ENCODE measurements at places on chromosomes 2 and 18. TPM values are rescaled to one million over a fixed set of nuclear protein-coding genes. Genes with fewer than 3 reads are reported as not detected.

Gene SH3RF3
- 1.9 TPM for total RNA-seq

Gene ALKAL2
- total RNA-seq = 0.96 TPM

Gene C1QL2
- total RNA-seq = not detected

Gene SERPINB13
- 1.4 TPM for total RNA-seq

Gene PDE1A
- 0.75 TPM for total RNA-seq

Gene CHRNG
- total RNA-seq = not detected

Gene DLGAP1
- 7.2 TPM for total RNA-seq

Gene MEIS1
- total RNA-seq = 129 TPM

Gene TFPI
- 17.9 TPM for total RNA-seq

Gene DYSF
- 3.7 TPM for total RNA-seq

Gene FAM237A
- not detected for total RNA-seq

Gene PLGLB2
- 8.8 TPM for total RNA-seq

Gene GREB1
- 0.41 TPM for total RNA-seq

Gene SAG
- total RNA-seq = not detected

Gene NRP2
- 35.1 TPM for total RNA-seq

Gene HOXD4
- total RNA-seq = 25.5 TPM

Gene TMEM37
- total RNA-seq = 210 TPM

Gene NCKAP1
- total RNA-seq = 62.3 TPM

Gene SLC9A4
- not detected for total RNA-seq

Gene SERPINB7
- total RNA-seq = not detected

Measured in transverse colon (tissue), 4 donors.